ENCODE measurements at places on chromosomes 5 and 9.

DNA sequence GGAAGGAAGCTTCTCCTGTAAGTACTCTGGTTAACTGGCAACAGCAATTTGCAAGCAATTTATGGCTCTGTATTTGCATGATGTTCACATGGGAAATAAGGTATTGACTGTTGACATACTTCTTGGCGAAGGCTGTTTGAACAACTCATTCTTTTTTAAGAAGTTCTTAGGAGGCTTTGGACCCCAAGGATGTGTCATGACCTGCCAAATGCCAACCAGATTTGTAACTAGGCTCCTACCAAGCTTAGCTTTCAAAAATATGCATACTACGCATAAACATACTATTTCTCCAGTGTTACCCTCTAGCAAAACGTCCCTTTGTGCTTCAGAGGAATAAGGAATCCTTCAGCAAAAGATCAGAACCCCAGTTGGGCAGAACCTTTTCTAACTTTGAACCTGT lies 165.2 kb upstream of the MSX2 start:
- no peak for DNase-seq

DNA sequence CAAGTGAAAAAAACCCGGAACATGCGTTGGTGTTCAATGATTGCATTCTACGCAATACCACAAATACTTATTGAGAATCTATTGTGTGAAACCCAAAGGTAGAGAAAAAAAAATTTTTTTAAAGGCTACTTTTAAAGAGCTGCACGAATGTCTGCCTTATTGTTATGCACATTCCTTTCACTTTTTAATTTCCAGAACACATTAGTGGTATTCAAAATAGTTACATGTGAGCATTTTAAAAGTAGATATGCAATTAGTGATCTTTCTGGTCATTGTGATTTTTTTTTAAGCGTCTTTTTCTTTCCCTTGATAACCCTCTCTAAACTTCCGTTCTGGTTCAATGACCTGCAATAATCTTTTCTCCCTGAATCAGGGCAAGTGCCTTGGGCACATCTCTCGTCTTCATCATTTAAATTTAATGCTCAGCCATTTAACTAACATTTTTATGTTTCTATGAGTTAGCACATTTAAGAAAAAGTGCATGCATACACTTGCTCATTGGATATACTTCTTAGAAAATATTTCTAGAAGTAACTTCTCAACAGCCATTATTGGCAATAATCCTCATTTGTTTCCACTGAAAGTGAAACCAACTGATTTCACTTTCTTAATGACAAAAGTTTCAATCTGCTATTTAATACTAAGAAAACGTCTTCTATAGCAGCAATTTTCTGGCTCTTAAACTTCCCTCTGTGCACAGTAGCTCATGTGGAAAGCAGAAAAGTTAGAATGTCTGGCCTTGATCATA lies 80.3 kb downstream of the CDH6 start:
- no peak for DNase-seq

DNA sequence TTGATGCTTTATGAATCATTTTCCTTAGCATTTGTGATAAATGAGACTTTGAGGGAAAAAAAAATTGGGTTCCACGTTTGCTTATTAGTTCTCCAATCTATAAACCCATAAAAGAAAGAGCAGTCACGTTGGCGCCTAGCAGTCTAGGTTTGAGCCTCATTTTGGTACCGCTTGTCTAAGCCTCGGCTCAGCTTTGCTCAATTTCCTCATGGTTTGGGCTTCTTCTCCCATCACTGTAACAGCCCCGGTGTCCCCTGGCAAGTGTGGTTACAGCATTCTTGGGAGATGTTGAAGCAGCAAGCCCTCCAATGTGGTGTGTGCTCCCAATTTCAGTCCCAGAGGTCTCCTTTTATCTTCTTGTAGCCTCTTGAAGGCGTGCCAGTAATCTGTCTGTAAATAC lies 578.4 kb downstream of the CDK5RAP2 start:
- DNase-seq = no peak

DNA sequence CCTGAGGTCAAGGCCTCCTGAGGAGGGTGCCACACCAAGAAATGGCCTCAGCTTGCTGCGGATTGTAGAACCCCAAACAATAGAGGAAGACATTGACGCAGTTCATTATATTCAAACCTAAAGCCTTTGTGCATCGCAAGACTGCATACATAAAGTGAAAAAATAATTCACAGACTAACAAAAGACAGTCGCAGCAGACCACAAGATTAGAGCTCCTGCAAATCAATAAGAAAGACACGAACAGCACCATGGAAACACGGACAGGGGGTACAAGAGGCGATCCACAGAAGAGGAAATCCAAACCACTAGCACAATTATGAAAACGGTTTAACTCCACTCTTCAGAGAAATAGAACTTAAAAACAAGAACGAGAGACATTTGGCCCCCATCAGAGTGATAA lies 10.0 kb upstream of the TCOF1 start:
- DNase-seq = no peak

- DNase-seq = no peak
These were observed 4.4 kb downstream of the SSNA1 start for GRCh38 chr9:137192859-137193258.

- no peak for DNase-seq
These were observed 122.9 kb downstream of the PRELID2 start for GRCh38 chr5:145712245-145712644.

DNA sequence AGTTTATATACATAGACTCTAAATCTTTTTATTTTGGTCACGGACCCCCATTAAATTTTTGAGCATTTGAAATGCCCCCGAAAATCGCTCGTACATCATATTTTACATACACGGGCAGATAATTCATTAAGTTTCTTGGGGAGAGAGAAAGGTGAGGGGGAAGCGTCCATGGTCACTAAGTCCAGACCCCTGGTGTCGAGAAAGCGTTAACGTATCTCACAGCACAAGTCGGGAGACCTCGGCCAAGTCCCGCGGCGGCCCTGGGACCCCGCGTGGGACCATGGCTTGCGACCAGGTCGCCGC lies 794 bp downstream of the PTBP3 start:
- DNase-seq = no peak

DNA sequence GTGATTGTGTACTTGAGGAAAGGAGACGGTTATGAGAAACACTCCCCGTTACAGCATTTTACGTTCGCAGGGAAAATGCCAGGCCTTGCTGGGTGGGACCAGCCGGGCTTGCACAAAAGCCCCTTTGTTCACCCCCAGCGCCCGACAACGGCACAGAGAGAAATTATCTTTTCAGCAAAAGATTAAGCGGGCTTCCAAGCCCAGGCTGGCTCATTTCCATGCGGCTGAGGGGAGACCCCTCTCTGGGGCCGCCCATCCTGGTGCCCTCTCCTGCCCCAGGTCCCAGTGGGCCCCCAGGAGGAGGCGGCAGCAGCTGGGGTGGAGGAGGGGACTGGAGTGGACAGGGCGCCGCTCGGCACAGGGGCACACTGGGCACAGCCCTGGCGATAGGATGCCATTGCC lies 50.8 kb upstream of the NOTCH1 start:
- DNase-seq = no peak

- DNase-seq = peak; percentile 73
These were observed 90.1 kb upstream of the DMRT1 start for GRCh38 chr9:751137-752051.

DNA sequence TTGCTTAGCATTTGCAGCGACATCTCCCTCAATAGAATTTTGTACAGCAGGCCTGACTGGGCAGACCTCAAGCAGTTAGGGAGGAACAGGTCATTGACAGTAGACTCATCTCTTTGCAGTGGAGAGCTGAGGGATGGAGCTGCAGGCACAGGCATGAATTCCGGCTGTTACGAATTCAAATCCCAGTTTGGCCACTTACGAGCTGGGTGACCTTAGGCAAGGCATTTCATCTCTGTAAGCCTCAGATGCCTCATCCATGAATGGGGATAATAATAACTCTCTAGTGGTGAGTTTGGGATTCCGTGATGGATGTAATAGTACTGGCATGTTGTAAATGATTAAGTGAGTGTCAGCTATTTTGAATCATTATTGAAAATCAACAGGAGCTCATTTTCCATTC lies 195.3 kb downstream of the SEMA6A start:
- DNase-seq = no peak

GRCh38 chr5:129448654-129449053 lies 11.4 kb upstream of the ADAMTS19 start:
- no peak for DNase-seq
